ENCODE measurements at places on chromosomes 2 and 18.
A peak's percentile ranks its signal among the peaks of the same experiment; 100 is the strongest.

- DNase-seq = no peak
Measured at GRCh38 chr2:203783496-203784203, 77.2 kb downstream of the CD28 start.

DNA sequence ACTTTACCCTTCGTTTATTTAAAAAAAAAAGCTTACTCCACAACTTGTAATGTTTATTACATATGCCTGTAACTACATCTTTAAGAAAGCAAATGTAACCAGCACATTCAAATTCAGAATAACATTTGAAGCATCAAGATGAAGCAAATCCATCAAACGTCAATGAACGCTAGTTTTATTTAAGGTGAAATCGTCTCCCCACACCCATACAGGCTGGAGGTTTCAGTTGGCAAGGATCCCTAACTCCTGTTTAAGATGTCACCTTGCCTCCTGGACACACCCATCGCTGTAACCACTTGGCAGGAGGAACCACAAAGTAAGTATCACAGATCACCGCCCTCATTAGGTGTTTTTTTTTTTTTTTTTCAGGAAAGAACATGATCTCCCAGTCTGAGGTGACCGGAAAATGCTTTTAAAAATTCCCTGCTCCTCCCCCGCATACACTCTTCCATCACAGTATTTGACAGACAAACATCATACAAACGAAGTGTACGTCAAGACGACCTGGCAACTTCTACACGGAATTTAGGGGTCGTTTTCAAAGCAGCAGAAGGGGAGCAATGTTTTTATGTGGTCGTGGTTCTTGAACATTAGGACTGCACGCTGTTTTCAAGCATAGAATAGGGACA lies 19.7 kb upstream of the STPG4 start:
- no peak for DNase-seq

DNA sequence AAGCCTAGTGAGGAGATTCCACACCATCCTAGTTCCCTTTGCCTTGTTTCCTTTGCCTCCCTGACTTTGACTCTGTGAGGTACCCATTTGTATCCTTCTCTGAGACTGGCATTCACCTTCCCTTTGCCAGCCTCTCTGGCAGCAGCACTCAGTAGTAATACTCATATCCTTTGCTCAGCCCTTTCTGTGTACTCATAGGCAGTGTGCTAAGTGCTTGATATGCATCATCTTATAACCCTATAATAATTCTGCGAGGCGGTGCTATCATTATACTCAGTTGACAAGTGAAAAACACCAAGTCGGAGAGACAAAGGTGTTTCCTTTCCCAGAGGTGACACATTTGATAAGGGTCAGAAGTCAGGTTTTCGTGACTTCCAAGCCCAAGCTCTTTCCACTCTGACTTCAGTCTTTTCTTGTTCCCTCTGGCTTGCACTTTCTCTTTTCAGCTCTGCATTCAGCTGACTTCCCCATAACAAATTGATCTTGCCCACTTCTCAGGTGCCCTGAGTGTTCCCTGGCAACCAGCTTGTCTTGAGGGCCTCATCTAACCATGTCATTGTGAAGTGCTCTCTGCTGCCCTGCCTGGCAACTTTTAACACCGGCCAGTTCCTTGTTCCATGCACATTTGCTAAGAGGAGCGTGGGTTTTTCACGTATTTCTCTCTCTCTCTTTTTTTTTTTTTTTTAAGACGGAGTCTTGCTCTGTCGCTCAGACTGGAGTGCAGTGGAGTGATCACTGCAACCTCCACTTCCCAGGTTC lies 94.5 kb upstream of the UPP2 start:
- no peak for DNase-seq

DNA sequence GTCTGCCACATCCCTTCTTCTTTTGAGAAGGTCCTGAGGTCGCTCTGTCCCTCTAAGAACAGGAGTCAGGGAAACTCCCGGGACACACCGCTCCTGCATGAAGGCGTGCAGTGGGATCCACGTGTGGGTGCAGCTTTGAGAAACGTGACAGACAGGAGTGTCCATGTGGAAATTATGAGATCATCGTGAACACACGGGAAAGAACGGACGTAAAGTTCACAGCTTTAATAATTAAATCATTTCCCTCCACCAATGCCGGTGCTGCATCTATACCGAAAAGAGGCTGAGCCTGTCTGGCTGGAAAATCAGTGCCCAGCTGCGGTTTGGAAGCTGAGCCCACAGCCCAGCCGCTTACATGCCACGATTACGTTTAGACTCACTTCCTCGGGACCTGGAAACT lies 372.4 kb upstream of the SALL3 start:
- DNase-seq = no peak

- peak; percentile 30 for DNase-seq
Measured at GRCh38 chr18:11497585-11497984, 111.8 kb upstream of the SLC35G4 start.

DNA sequence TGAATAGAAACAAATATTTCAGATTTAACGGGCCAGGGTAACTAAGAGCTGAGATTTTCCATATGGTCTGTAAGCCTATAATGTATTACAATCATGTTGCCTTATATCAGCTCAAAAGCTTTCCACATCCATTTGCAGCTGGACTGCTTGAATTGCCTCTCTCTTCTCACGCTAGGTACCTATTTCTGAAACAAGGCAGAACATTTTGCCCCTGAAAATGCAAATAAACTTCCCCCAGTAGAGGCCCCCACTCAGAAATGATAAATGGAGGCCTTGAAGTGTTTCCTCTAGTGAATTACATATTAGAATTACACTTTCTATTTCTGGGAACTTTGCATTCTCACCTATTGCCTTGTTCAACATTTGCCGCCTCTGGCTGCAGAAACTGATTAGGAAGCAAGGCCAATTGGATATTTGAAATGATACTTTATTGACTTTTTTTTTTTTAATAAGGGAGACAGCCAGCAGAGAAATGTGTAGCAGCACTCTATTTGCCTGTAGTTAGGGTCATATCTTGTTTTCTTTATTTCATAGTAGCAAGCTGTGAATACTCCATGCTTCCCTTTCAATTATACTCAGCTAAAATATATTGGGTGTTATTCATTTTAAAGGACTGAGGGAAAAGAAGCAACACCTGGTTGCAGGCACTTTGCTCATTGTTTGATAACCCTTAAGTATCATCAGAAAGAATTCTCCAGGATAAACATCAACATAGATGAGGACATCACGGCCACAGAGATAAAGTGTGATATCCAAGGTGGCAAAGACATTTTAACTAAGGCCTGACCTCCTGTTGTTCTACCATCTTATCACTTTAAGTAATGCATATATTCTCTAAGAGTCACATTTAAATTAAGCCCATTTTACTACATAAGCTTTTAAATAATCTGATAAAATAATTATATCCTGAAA lies 505.5 kb downstream of the LRRTM4 start:
- DNase-seq = no peak

- DNase-seq = peak; percentile 72
Measured at GRCh38 chr18:9334973-9335696, 562 bp downstream of the TWSG1 start.

GRCh38 chr18:68147728-68148127 lies 567.2 kb downstream of the TMX3 start:
- DNase-seq = no peak

DNA sequence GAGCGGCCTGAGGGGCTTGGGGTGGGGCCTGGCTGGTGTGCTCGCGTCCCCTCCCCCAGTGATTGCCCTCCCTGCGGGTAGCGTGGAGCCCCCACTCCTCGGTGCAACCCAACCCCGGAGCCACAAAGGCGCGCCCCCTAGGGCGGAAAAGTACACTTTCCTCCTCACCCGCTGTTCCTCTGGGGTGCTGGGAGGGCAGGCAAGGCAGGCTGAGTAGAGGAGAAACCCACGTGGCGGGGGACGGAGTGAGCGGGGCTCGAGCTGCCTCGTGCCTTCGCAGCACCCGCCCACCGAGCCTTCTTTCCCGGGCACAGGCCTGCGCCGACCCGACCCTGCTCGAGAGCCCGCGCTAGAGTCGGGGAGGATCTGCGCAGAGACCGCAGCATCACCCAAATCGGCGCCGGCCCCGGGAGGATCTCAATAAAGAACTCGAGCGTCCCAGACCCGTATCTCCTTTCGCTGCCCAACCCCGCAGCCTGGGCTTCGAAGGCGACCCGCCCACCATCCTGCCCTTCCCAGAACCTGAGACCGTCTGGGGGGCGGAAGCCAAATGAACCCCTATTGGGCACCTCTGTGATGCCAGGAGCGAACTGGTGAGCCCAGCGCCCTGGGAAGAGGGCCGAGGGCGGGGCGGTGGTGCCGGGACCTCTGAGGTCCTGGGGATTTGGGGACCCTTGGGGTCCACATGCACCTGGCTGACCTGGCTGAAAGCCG lies 1.5 kb downstream of the UCN start:
- DNase-seq = no peak

DNA sequence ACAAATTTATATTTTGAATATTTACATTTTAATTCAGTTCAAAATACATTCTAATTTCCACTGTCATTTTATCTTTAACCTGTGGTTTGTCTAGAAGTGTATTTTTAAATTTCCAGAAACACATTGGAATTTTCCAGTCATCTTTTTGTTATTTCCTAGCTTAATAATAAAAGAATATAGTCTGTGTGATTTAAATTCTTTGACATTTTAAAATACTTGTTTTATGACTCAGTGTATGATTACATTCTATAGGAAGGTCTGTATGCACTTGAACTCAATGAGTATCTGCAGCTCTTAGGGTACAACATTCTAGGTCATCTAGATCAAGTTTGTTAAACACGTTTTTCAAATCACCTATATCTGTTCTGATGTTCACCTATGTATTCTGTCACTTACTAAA lies 88.3 kb upstream of the MBOAT2 start:
- no peak for DNase-seq

DNA sequence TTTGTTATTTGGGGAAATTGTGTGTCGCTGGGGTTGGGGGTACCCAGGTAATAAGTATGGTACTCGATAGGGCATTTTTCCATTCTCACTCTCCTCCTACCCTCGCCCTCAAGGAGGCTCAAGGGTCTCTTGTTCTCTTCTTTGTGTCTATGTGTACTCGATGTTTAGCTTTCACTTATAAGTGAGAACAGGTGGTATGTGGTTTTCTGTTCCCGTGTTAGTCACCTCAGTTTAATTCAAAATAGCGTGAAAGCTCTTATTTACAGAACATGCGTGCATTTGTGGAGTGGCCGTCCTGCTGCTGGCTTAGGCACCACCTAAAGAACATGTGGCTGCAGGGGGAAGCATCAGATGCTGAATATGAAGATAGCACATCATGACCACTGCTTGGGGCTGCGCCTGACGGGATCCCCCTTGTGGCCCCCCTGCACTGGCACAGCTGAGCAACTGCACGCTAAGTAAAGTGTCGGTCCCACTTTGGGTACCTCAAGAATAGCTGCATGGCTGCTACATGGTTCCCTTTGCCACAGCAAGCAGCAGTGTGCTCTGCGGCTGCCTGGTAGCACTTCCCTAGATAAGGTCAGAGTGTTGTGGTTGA lies 569.0 kb downstream of the DCDC2C start:
- DNase-seq = no peak

DNA sequence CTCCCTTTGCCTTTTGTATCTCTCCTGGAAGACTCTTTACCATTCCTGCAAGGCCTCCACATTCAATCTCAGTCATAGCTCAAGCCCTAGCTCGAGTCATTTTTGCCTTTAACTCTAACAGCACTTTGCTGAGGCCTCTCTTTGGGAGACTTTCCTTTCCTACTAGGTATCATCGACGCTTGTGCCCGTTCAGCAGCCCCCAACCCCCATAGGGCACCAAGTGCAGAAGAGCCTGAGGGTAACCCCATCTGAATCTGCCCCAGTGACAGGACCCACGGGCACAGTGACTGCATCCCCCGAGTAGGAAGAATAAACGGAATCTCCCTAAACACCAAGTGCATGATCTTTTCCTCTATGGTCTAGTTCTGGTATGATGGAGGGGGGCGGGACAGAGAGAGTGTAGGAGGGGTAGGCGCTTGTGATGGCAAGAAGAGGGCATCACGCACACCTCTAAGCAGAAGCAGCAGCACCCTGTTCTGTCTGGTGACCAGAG lies 66.3 kb downstream of the UXS1 start:
- DNase-seq = no peak

DNA sequence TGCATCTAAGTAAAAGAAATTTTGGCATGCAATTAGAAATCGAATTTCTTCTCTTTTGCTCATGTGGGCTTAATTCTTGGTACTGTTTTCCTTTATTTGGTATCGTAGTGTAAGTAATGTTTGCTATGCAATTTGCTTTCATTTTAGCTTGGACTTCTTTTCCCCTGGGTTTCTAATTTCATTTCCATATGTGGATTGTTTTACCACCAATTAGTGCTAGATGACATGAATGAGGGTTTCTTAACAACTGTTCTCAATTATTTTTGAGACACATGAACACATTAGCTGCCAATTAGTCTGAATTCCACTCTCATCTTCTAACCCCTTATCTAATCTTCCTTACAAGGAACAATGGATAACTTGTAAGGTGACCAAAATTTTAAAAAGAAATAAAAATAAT lies 1047.2 kb upstream of the PIK3C3 start:
- no peak for DNase-seq

DNA sequence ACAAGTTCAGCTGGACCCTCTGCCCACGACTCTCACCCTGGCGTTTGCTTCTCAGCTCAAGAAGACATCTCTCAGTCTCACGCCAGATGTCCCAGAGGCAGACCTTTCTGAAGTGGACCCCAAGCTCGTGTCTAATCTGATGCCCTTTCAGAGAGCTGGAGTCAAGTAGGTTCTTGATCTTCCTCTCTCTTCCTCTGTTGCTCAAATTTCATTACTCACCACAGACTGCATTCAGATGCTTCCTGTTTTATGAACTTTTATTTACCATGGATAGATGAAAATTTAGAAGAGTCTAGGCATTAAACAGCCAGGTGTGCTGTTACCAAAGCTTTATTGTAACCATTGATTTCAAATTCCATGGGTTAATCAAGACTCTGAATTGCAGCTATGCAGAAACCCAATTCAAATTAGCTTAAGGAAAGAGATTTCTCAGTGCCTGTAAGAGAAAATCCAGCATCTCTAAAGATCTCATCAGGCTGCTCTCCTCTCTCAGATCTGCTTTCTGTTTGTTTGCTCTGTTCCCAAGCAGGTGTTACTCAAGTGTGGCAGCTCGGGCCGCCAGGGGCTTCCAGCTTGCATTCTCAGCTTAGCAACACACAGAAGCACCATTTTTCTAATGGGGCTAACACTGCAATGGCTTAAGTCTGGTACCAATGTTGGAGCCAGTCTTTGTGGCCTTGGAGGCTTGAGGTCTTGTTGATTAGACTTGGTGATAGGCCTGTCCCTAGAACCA lies 16.5 kb downstream of the SMARCAL1 start:
- DNase-seq = no peak

GRCh38 chr18:79508565-79509535 lies 113.1 kb downstream of the NFATC1 start:
- DNase-seq = peak; percentile 30

- no peak for DNase-seq
Measured at GRCh38 chr2:113873867-113874266, 16.0 kb upstream of the ACTR3 start.

- no peak for DNase-seq
Measured at GRCh38 chr18:50679656-50680055, 119.8 kb downstream of the MAPK4 start.

DNA sequence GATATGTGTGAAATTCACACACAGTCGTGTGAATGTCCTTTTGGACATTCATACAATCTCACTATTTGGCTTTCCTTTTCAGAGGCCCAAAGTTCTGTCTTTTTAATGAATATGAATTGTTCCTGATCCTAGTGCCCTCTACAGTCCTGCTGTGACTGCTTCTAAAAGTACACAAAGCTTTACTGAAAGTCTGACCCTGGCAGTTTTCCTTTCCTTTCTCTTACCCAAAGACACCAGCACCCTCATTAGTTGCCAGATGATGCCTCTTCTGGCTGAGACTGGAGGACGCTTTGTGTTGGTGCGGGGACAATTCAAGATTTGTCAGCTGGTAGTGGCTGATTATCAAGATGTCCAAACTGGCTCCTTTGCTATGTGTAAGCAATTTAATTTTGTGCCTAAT lies 81.8 kb upstream of the CDCA7 start:
- DNase-seq = no peak
